ENCODE measurements at places on chromosomes 7 and 10.

DNA sequence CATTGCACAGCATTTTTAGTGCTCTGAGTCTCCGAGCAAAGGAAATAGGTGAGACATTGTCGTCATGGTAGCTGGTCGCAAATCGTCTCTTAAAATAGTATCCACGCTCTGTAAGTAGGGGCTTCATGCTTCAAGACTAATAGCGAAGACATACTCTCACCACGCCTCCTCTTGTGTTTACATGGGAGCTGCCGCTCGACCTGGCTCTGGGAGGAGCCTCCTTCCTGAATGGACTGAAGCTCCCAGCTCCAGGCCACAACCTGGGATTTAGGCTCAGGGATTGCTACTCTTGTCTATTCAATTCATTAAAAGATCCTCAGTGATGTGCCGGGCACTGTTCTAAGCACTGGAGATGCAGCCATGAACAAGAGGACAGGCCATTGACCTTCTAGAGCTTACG, 196.1 kb upstream of the GALNT17 start:
- DNase-seq = no peak

GRCh38 chr7:42024537-42024936, 212.5 kb downstream of the GLI3 start:
- no peak for DNase-seq

DNA sequence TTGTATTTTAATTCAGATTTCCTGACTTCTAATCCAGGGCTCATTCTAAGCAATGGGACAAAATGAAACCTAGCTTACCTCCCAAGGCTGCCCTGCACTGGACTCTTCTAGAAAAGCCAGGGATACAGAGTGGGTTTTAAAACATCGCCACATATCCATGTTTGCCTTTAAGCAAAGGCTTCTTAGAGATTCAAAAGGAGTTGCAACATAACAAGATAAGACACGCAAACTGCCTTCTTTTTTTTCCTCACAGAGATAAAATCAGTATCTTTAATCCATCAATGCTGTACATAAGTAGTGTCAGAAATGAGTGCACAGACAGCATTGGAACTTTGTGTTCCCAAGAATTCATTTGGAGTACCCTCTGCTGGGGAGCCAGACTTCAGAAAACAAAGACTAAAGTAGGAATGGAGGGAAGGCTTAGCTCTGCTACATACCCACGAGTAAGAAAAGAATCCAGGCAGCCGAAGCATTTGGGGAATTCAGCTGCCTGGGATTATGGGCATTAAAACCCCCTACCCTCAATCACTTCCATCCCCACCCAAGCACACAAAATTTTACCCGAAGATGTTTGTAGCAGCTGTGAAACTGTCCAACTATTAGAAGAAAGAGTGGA, 427.8 kb downstream of the ARL4A start:
- no peak for DNase-seq

DNA sequence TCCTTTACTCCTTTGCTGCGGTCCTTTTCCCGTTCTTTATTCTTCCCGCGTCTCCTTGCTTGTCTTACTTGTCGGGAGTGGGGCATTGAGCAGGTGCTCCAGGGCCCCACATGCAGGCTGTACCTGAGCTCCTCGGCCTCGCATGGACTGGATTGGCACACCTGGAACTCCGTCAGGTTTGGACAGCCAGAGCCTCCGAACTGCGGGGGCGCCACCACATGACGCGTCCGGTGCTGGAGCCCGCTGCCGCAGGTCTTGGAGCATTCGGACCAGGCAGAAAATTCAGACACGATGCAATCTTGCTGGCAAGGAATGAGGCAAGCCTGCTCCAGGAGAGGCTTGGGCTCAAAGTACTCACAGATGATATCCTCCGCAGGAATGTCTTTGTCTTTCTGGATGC, 195.7 kb downstream of the THSD7A start:
- DNase-seq = no peak

DNA sequence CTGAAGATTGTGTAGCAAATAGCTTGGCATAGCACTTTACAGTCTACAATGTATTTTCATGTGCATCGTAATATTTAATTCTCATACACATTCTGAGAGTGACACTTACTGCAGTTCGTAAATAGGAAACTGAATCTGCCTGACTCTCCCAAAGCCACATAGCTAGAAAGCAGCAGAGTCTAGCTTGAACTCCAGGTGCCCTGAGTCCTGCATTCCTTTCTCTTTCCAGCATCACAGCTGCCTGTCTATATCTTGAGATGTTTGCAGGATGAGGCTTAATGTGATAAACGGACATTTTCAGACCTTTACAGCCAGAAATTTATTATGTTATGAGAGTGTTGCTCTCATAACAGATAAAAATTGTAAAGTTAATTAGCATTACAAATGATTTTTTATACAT, 132.9 kb upstream of the PLXDC2 start:
- no peak for DNase-seq

- peak; percentile 68 for DNase-seq
Measured at GRCh38 chr10:130929422-130930325, 381.8 kb downstream of the TCERG1L start.

DNA sequence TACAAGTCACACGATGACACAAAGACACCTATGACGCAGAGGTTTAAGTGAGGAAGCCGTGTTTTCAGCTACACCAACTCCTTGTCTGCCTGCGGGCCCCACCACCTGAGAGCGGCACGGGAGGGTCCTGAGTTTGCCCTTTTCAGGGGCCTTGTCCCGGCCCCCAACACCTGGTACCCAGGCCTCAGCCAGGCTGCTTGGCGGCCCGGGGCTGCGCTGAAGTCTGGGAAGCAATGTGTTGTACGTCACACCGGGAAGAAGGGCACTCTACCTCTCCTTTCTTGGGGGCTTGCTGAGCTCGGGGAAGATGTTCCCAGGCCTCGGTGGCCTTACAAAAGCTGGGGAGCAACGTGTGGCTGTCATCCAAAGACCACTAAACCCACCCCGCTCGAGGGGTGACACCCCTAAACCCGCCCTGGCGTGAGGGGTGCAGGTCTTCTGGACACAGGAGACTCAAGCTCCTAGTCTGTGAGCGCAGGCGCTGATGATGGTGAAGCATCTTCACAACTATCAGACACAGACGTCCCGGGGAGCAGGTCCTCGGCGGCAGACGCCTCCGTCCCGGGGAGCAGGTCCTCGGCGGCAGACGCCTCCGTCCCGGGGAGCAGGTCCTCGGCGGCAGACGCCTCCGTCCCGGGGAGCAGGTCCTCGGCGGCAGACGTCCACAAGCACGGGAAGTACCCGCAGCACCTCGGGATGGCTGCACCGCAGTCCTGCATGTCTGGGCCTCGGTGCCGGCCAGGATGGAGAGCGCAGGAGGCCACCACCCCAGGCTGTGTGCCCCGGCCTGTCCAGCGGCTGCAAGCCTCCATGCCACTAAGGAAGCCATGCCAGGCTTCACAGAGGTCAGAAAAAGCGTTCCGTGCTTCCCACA, 15.4 kb downstream of the CFAP46 start:
- DNase-seq = no peak

GRCh38 chr10:59077855-59078254, 98.6 kb upstream of the PHYHIPL start:
- DNase-seq = no peak

GRCh38 chr10:115020449-115020848, 72.7 kb upstream of the ATRNL1 start:
- DNase-seq = no peak

DNA sequence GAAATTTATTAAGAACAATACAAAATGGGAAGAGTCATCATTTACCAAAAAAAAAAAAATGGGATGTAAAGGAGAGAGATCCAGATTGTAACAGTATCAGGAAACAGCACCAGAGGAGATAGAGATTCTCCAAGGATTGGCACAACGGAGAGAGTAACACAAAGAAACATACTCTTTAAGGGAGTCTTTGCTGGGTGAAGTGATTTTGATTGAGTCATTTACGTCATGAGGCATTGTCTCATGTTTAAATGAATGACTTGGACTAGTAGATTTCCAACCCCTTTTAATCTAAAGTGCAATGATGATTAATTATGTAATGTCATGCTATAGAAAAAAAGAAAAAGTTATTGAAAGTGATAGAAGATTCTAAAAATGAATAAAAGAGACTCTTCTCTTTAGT, 68.8 kb downstream of the ITGB8 start:
- no peak for DNase-seq

DNA sequence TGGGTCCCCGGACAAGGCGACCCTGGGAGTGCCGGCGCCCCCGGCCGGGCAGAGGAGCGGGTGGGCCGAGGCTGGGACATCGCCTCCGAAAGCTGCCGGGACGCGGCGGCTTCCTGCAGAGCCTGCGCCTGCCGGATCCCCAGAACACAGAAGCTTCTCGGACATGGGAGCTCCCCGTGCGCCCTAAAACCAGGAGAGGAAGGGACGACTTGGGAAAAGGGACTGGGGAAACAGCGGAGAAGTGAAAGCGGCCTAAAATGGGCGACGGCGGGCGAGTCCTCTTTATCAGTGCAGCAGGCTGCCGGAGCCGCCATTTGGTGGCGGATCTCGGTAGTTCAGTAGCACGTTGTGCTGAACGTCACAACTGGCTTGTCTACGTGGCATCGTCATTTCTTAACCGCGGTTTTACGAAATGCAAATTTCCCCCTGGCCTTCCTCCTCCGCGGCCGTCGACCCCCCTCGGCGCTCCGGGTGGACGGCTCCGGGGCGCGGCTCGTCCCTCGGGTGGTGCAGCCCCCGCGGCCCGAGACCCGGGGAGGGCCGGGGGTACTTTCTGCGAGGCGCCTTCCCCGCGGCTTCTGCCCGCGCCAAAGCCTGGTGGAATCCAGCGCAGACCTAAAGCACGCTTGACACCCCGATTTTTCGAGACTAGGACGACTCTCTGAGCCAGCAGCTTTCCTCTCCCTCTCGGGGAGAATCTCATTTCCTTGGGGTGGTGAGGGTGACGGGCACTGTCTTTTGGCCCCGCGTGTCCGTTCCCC, 9.9 kb upstream of the SPAG6 start:
- DNase-seq = no peak

DNA sequence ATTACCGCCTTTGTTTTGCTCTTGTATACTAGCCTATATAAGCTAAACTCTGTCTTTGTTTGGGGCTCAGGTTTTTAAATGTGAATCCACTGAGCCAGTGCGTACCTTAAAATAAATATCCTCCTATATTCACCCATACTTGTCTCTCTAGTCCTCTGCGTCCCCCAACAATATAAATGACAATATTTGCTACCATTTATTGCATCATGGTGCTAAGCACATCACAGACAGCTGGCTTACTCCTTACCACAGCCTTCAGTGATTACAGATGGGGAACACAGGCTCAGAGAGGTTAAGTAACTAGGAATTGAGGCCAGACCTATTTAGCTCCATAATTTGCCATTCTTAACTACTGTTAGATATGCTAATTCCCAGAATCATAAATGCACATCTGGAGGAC, 3.4 kb upstream of the ADCK2 start:
- no peak for DNase-seq

GRCh38 chr10:131786756-131787605, 113.8 kb upstream of the PPP2R2D start:
- DNase-seq = peak; percentile 7

GRCh38 chr10:94760586-94761178, 1.8 kb upstream of the CYP2C19 start:
- DNase-seq = no peak

GRCh38 chr7:158430308-158431034, 157.2 kb downstream of the PTPRN2 start:
- no peak for DNase-seq

GRCh38 chr7:131554880-131555516, 1.4 kb downstream of the PODXL start:
- DNase-seq = no peak

- no peak for DNase-seq
Measured at GRCh38 chr10:36748128-36748871, 377.1 kb upstream of the ANKRD30A start.

DNA sequence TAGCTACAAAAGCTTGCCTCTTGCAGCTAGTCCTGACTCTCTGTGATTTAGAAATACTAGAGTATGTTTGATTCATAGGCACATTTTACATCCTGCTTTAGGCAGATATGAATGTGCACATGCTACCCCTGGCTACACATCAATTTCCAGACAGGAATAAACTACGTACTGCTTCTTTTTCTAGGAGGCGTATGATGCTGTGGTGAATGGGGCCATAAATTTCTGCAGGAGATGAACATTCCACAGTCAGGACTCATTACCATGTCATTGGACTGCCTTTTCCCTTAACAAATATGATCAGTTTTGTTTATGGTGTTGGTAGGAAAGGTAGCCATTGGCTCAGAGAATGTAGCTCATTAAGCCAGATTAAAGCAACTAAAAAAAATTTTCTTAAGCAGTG, 50.1 kb upstream of the IFRD1 start:
- DNase-seq = no peak

GRCh38 chr7:98321301-98321700, 39.8 kb downstream of the BRI3 start:
- no peak for DNase-seq

- no peak for DNase-seq
Measured at GRCh38 chr10:60834401-60834800, 56.1 kb downstream of the CDK1 start.

DNA sequence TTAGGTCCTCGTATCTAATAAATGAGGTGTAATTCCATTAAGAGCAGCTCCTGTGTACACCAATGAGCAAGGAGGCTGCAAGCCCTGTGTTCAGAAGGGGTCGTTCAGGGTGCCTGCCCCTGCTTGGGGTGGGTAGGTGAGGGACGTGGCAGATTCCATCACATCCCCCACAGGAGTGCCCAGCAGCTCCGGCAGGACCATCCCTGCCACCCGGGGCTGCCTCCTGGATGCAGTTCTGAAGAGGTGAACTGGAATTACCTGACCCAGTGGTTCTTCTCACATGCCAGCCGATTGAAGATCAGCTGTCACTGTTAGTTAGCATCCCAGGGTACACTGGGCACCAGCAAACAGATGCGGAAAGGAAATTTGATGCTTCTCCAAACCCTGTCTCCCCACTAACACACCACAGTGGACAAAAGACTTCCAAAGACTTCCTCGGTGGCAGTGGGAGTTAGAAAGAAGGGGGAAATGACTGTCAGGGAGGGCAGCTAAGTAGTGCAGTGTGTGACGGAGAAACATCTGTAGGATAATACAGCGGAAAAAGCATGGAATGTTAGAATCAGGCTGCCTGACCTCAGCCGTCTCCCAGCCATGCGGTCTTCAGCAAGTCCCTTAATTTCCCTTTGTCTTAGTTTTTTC, 313.6 kb upstream of the ZMIZ1 start:
- no peak for DNase-seq

- DNase-seq = no peak
Measured at GRCh38 chr10:11411926-11412545, 199.4 kb downstream of the USP6NL start.

- DNase-seq = no peak
Measured at GRCh38 chr7:155808549-155809331, 3.5 kb downstream of the SHH start.

DNA sequence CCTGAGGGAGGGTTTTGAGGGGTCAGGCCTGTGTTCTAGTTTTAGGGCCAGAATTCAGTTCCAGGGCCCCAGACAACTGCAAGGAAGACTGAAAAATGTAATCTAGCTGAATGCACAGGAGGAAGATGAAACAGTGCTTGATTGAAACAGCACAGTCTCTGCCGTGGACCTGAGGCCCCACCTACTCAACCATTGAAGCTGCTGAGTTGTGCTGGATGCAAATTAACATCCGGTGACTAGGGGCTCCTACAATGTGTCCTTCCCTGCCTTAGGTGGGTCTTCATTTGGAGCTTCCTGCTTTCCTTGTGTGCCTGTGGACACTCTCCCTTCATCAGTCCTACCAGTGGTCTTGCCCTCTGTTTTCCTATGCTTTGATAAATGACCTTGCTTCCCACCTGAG, 5.7 kb downstream of the GLRX3 start:
- no peak for DNase-seq
